ENCODE measurements at places on chromosomes 3 and 15.

GRCh38 chr15:91209318-91209717 is 109.3 kb downstream of the SV2B start:
- peaks cover 35% of the 10 kb centered on the region for H3K27me3 ChIP-seq
- H3K4me1 ChIP-seq = no peaks in the 10 kb centered on the region
- no peak overlapping the region for H3K4me3 ChIP-seq
- no peak overlapping the region for H3K27ac ChIP-seq

DNA sequence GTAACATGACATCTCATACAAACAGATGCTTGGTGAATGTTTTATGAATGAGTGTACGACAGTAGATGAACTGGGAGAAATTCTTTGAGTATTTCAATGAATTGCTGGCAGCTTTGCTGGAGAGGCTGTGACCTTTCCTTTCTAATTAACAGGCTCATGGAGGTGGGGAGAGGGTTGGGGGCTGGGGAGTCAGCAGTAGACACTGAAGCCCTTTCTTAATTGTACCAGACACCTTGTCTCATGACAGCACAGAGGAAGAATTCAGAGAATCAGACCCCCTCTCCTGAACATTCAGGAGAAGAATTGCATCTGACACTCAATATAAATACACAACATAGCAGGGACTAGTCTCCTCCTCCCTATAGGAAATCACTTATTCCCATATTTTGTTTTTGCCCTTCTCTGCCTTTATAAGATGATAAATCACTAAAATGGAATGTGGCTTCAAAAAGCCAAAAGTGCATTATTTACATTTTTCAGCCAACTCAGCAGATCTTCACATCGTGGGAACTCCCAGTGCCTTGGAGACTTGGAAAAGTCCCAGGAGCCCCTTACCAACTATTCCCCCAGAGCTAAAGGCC is 66.2 kb upstream of the TPM1 start:
- no peak overlapping the region for H3K4me3 ChIP-seq
- DNase-seq = no peak
- H3K36me3 ChIP-seq = no peaks in the 10 kb centered on the region
- H3K4me1 ChIP-seq = peaks cover 7% of the 10 kb centered on the region
- H3K27ac ChIP-seq = no peak overlapping the region
- H3K27me3 ChIP-seq = peaks cover 3% of the 10 kb centered on the region

- H3K4me1 ChIP-seq = no peaks in the 10 kb centered on the region
- no peak for DNase-seq
- H3K27ac ChIP-seq = no peak overlapping the region
- H3K27me3 ChIP-seq = no peaks in the 10 kb centered on the region
- H3K4me3 ChIP-seq = no peak overlapping the region
These were observed 163.7 kb upstream of the TP63 start for GRCh38 chr3:189467451-189467850.

- DNase-seq = no peak
- H3K27me3 ChIP-seq = peaks cover 9% of the 10 kb centered on the region
- H3K36me3 ChIP-seq = no peaks in the 10 kb centered on the region
These were observed 66.6 kb downstream of the CLDN11 start for GRCh38 chr3:170485294-170485693.

DNA sequence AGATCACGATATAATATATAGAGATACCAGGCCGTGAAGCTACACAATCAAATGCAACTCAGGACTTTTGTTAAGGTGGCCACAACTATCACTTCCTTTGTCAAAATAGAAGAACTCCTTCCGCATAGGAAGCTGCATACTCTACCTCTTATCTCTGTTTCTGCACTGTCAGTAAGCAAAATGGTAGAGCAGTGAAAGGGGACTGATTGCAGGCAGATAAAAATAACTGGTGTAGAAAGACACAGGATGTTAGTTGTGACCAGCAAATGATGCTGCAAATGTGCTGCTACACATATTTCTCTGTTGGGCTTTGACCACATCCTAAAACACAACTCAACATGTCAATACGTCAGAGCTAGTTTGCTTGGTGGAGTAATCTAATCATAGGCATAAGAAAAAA is 16.3 kb upstream of the TRAT1 start:
- no peak overlapping the region for H3K4me3 ChIP-seq
- H3K36me3 ChIP-seq = no peaks in the 10 kb centered on the region
- H3K4me1 ChIP-seq = no peaks in the 10 kb centered on the region
- H3K27ac ChIP-seq = no peak overlapping the region
- no peaks in the 10 kb centered on the region for H3K27me3 ChIP-seq
- no peak for DNase-seq

Data from progenitor cell of endocrine pancreas (in vitro differentiated cells).